Activated T-cell treated with anti-CD3 and anti-CD28 coated beads, Interleukin-2, amount 50 U/mL, for 72 hours (primary cell): ENCODE measurements at places on chromosomes 12 and 14. TPM values are rescaled to one million over a fixed set of nuclear protein-coding genes. Genes with fewer than 3 reads are reported as not detected.

DNA sequence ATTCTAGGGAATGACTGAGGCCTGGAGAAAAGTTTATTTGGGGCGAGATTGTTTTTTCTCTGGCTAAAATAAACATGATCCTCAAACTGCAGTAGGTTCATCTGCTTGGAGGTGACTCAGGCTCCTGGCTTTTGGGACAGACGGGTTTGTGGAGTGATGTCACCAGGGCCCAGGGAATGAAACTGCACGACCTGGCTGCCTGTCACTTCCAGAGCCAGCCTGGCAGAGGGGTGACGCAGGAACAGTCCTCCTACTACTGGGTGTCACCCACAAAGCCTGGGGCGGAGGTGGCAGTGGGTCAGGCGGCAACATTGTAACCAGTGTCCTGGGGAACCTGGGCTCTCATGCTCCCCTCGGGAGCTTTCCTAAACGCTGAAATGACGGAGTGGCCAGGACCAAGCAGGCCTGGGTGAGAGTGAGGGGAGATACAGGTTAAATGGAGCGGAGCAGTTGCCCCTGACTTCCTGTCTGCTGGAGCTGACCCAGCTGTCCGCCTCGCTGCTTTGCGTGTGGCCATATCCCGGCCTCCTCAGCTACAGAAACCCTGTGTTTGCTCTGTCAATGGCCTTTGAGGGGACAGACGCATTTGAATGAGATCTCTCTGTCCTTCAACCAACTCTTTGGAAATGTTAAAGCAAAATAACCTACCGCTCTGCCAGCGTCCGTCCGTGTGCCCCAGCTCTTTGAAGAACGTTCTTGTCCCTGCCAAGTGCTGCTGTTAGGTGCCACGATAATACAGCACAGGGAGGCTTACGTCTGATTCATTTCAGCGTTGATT lies 6.5 kb downstream of the HIP1R start:
- DNase-seq, result no peak
- no peak overlapping the region for H3K4me3 ChIP-seq

GRCh38 chr14:53180272-53181221 lies 27.4 kb upstream of the DDHD1 start:
- H3K36me3 ChIP-seq, result peaks cover 6% of the 10 kb centered on the region
- H3K4me3 ChIP-seq, result peak overlapping the region; percentile 58
- peaks cover 40% of the 10 kb centered on the region for H3K4me1 ChIP-seq
- DNase-seq, result peak; percentile 73

GRCh38 chr12:28950049-28950448 lies 199.0 kb upstream of the FAR2 start:
- H3K4me3 ChIP-seq, result no peak overlapping the region
- DNase-seq, result no peak

DNA sequence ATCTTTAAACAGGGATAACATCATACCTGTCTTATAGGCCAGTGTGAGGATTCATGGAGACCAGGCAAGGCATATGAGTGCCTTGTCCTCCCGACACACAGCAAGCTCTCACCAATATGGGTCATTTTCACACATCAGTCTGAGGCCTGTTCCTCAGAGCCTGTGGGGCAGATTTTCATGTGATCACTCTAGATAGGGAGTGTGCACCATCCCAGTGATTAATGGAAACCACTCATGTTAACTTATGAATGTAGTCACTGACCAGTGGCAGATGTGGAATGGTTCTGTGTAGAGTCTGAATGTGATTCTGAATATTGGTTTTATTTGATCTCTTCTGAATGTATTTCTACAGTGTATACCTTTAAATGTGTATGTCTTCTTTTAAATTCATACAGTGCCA lies 219.7 kb upstream of the SFSWAP start:
- H3K4me3 ChIP-seq, result no peak overlapping the region
- no peak overlapping the region for H3K27ac ChIP-seq
- H3K36me3 ChIP-seq, result no peaks in the 10 kb centered on the region
- no peak for DNase-seq
- H3K4me1 ChIP-seq, result peaks cover 9% of the 10 kb centered on the region

GRCh38 chr12:101647711-101648110 lies 49.7 kb upstream of the CHPT1 start:
- H3K4me3 ChIP-seq, result no peak overlapping the region
- H3K36me3 ChIP-seq, result no peaks in the 10 kb centered on the region
- no peaks in the 10 kb centered on the region for H3K4me1 ChIP-seq
- H3K27ac ChIP-seq, result no peak overlapping the region
- no peak for DNase-seq

DNA sequence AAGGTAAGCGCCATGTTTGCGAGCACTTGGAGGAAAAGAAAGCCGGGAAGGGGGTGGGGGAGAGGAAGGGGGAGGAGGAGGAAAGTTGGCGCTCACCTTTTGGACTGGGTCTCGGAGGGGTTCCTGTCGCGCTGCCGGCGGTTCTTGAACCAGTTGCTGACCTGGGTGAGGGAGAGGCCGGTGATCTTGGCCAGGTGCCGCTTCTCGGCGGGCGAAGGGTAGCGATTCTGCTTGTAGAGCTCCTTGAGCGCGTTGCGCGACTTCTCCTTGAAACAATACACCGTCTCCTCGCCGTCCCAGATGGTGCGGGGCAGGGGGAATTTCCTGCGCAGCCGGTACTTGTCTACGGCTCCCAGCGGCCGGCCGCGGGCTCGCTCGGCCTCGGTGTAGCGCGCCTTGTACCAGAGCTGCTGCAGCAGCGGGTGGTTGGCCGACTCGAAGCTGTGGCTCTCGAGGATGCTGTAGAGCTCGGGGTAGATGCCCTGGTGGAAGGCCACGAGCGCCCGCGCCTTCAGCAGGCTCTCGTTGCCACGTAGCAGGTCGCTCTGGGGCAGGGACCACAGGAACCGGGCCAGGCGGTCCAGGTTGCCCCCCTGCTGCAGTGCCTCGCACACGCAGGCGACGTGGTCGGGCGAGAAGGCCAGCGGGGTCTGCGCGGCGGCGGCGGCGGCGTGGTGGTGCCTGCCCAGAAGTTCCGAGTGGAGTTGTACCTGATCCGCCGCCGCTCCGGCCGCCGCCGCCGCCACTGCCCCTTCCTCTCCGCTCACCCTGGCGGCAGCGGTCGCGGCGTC lies 840 bp downstream of the SIX4 start:
- H3K27me3 ChIP-seq, result peaks cover 72% of the 10 kb centered on the region
- H3K4me1 ChIP-seq, result peaks cover 24% of the 10 kb centered on the region
- DNase-seq, result peak; percentile 36
- H3K36me3 ChIP-seq, result peaks cover 3% of the 10 kb centered on the region
- H3K27ac ChIP-seq, result no peak overlapping the region

GRCh38 chr12:14614704-14615121 lies 47.0 kb upstream of the PLBD1 start:
- H3K27ac ChIP-seq, result no peak overlapping the region
- no peak for DNase-seq
- peaks cover 5% of the 10 kb centered on the region for H3K27me3 ChIP-seq
- H3K4me1 ChIP-seq, result no peaks in the 10 kb centered on the region

- DNase-seq, result no peak
- H3K4me1 ChIP-seq, result no peaks in the 10 kb centered on the region
- H3K27me3 ChIP-seq, result peaks cover 4% of the 10 kb centered on the region
- H3K4me3 ChIP-seq, result no peak overlapping the region
- H3K36me3 ChIP-seq, result no peaks in the 10 kb centered on the region
These were observed 14.4 kb downstream of the KERA start for GRCh38 chr12:91043408-91043807.

- H3K4me1 ChIP-seq, result peaks cover 13% of the 10 kb centered on the region
- no peak overlapping the region for H3K4me3 ChIP-seq
- no peak overlapping the region for H3K27ac ChIP-seq
These were observed 203.8 kb upstream of the SFSWAP start for GRCh38 chr12:131507094-131507493.

- no peak overlapping the region for H3K4me3 ChIP-seq
- no peak overlapping the region for H3K27ac ChIP-seq
- no peaks in the 10 kb centered on the region for H3K4me1 ChIP-seq
- DNase-seq, result no peak
These were observed 10.1 kb downstream of the RNASE6 start for GRCh38 chr14:20791187-20791586.

Gene HOXC4
- total RNA-seq, result 1.00 TPM

Gene OR6C4
- total RNA-seq, result not detected

Gene VASH1
- total RNA-seq, result 6.1 TPM

Gene RERG
- not detected for total RNA-seq

Gene REP15
- not detected for total RNA-seq

Gene FOS
- 39.1 TPM for total RNA-seq

Gene CMKLR1
- total RNA-seq, result not detected
